ENCODE measurements at places on chromosomes 7 and 10.

DNA sequence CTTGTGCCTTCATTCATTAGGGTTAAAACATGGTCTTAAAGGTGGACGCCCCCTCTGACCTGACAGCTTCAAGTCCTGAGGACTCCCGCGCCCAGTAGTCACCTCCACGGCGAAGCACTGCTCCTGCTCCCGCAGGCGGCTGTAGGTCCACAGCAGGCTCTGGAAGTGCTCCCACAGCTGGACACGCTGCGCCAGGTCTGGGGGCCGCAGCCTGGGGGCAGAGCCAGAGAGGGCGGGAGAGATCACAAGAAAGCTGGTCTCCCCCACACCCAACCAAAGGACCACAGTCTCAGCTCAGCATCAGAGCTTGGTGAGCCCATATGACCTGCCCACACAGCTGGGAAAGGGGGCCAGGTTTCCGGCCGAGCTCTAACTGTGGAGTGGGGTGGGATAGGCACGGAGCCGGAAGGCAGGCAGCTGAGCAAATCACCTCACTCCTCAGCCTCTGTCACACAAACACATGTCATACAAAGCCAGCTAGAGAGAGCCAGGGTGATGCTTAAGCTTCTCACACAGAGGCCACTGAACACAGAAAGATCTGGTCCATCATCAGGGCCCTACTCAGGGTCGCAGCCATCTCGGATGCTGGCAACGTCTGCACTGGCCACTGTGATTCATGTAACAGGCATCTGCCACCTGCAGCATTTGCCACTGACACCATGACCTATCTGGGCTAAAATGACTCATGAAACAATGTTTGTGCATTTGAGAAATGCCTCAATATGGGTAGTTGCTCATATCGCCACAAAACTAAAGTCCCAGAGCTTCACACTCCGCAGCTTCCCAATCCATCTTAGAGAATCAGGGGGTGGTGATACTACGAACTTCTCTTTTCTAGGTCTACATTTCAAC is 12.6 kb downstream of the HPS1 start:
- DNase-seq = no peak

DNA sequence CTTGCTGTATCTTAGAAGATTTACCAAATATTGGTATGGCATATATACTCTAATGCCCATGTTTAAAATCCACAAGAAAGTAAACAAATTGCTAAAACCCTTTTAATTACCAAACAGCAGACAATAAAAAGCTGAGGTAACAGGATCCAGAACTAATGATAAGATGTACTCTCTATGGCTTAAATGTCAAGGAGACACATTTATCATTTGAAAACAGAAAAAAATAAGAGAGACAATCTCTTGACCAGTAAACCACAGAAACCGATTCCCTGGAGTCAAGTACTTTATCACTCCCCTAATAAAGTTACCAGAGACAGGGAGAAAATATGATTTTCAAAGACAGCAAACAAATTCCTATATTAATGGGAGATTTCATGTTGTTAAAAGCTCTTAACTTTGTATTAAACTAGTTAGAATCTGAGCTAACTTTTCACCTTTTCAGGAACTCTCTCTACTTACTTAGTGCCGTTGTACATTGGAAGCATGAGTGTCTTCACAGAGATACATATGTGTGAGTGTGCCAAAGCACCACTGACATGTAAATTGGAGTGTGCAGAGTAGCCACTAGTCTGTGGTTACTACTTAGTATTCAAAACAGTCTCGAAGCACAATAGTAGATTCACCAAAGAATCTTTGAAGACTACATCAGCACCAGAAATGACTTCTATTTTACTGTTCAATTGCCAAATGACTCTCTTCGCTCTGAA is 44.2 kb downstream of the TSPAN12 start:
- DNase-seq = no peak

DNA sequence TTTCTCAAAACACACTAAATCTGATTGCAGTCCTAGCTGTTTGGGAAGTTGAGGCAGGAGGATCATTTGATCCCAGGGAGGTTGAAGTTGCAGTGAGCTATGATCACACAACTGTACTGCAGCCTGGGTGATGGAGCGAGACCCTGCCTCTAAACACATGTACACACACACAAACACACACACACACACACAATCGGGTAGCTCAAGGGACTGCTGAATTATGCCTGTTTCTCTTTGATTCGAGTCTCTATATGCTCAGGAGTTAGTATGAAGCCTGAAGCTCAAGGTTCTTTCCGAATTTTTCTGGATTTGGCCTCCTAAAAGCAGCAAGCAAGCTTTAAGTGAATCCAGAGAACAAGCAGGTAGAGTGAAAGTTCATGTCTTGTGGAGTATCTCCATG is 22.5 kb downstream of the PRTFDC1 start:
- no peak for DNase-seq

DNA sequence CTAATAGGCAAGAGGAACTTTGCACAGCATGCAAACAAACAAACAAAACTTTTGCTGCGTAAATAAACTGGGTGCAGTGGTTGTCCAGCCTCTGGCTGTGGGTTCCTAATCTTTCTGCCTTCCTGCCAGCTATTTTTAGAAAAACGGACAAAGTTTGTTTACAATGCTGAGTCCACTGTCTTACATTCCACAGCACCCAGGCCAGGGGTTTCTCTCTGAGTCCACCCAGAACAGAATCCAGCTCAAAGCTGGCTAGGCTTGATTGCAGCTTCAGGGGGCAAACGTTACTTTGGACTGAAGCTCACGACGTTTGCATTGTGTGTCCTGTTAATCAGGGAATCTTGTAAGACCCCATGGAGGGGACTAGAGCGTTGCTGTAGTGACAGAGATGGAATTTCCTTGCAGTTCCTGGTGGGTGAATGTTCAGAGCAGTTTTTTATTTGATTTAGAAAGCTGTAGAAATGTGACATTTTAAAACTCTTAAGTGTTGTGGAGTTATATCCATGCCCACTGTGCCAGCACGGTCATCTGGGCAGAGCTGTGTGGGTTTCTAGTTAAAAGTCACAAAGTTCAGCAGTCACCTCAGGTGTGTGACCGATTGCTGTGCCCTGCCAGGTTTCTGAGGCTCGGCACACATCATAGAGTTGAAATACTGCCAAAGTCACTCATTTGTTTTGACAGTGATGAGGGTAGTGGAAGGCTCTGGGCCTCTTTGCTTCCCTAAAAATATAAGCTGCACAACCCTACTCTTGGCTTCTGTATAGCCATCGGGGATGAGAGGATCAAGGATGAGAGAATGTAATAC is 247.0 kb downstream of the STK31 start:
- DNase-seq = no peak

- DNase-seq = no peak
Measured at GRCh38 chr10:103523683-103524082, 30.2 kb downstream of the NEURL1 start.

DNA sequence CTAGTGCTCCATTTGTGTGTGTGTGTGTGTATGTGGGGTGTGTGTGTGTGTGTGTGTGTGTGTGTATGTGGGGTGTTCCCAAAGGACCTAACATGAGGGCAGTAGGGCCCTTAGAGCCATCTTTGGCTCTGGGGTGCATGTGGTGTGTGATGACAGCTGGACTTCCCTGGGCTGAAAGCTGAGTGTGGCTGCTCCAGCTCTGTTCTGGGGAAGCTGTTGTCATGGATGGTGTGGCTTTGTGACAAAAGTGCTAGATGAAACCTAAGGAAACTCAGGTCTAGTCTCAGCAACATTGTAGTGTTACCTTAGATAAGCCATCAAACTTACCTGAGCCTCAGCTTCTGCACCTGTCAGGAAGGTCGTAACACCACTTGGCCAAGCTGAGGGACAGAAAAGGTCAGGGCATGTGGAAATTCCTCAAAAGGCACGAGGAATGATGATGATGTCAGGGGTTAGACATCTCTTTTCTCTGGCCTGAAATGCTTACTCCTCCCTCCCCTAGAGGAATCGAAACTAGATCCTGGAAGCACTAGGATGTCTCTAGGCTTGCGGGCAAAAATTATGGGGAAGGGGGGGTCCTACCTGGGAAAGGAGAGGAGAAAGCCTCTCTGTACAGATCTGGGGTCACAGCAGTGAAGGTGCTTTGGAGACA is 115.4 kb downstream of the RPS24 start:
- DNase-seq = no peak

DNA sequence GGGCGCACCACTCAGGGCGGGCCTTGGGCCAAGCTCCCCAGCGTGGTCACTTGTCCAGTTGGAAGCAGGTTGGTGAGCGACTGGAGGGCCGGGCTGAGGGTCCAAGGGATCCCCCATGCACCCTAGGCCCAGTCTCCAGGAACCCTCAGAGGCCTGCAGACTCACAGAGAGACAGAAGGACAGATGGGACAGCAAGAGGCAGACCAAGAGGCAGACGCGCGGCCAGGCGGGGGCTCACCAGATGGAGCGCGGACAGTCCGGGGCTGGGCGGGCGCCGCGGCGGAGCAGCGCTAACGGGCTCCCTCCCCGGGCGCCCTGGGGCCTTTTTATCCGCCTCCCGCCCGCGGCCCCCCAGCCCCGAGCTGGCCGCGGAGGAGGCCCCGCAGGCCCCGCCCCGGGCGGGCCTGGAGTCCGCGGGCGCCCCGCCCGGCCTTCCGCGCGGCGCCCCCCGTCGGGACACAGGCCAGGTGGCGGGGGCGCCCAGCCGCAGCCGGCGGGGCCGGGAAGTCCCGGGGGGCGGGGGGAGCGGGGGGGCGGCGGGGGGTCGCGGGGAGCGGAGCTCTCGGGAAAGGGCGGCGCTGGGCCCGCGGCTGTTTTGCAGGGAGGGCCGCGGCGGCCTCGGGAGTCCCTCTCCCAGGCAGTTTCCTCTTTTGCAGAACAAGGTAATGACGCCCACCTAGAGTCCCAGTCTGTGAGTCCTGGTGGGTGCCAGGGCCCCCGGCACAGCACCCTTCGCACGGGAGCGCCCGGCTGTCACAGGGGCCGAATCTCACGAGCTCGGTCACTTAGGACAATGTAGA is at the start of gene LOXL4:
LOXL4 (minus strand) TSS at position 301 of the 800 bp plus-strand sequence. CDS start 5,175 bp downstream, outside the sequence.
- no peak for DNase-seq

DNA sequence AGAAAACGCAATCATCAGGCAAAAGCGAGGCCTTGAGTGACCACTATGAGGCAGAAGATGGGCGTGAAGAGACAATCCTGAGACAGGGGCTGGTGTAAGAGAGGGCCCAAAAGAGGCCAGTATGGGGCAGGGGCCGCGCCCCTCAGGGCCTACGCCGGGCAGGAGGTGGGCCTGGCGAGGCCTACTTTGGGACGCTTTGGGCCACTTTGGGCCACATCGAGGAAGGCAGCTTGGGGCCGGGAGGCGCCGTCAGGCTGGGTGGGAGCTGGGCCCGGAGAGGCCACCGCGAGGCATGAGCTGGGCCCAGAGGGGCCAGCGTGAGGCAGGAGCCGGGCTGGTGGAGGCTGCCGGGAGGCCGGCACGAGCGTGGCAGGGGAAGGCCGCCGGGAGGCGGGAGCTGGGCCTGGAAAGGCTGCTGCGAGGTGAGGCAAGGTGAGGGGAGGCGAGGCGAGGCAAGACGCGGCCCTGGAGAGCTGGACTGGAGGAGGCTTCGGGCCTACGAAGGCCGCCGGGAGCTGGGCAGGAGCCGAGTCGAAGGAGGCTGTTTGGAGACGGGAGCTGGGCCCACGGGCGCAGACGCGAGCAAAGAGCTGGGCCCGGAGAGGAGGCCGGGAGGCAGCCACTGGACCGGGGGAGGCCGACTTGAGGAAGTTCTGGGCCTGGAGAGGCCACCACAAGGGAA is 171.3 kb downstream of the TPST1 start:
- DNase-seq = no peak

GRCh38 chr10:63294781-63295180 is 161.7 kb downstream of the NRBF2 start:
- no peak for DNase-seq

- DNase-seq = no peak
Measured at GRCh38 chr10:69772933-69773704, 28.6 kb upstream of the COL13A1 start.

- no peak for DNase-seq
Measured at GRCh38 chr7:51290702-51291540, 25.7 kb downstream of the COBL start.

- no peak for DNase-seq
Measured at GRCh38 chr10:32171204-32171603, 115.0 kb upstream of the KIF5B start.

DNA sequence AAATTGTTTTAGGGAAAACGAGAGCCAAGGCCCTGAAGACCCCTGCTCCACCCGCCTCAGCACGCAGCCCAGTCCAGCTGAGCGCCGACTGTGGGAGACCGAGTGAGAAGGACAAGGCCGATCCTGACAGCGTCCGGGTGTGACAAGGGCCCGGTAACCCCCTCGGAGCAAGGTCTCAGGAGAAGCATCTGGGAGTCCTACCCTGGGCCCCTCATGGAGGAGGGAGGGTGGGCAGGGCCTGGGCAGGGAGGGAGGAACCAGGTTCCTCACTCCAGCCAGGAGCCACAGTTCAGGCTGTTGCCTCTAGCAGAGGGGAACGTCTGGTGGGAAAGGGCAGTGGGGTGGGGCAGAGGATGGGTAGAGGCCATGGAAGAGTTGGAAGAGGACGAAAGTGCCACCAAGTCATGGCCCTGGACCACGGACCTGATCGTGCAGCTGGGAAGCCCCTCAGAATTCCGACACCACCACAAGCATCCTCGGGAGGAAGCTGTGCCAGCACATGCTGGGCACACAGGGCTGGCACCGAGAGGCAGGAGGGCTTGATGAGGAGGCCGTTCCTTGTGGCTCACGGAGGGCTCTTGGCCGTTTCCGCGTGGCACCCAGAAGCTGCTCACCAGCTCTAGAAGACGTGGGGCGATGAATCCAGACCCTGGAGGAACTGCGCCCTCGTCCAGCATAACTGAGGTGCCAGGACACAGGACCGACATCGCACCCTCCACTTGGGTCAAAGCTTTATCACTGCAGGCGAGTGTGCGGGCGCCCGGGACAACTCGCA is 2.2 kb upstream of the KNDC1 start:
- no peak for DNase-seq

- DNase-seq = no peak
Measured at GRCh38 chr7:105218215-105218614, 170.5 kb downstream of the SRPK2 start.

- DNase-seq = no peak
Measured at GRCh38 chr7:23136216-23136615, 30.6 kb downstream of the KLHL7 start.

- DNase-seq = no peak
Measured at GRCh38 chr7:72445580-72445979, 33.4 kb upstream of the CALN1 start.

All from NCI-H1048 (cell line).